Activated CD4-positive, alpha-beta T cell treated with anti-CD3 and anti-CD28 coated beads for 4 hours (primary cell): ENCODE measurements at places on chromosomes 7 and 10.
A peak's percentile ranks its signal among the peaks of the same experiment; 100 is the strongest.

- DNase-seq: no peak
Measured at GRCh38 chr7:142885311-142886230, at the start of gene TRPV6. Gene TRPV6, minus strand, starts transcription at chr7:142885745.

DNA sequence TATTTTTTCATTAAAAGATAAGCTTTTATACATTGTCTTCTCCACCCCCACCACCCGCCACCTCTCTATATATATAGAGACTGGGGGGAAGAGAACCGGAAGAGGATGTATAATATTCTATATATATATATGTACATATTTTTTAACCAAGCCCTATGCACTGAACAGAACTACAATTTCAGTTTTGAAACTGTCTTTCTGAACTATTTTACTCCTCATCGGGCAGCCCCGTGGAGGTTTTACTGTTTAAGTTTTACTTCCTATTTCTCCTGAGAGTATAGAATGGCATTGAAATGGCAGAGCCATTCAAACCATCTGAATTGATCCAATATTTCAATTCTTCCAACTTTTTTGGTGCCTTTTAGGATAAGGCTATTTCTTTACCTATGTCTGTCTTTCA, 1047.1 kb downstream of the NRG3 start:
- no peak for DNase-seq

GRCh38 chr10:4686644-4686996, 139.4 kb upstream of the AKR1E2 start:
- DNase-seq: peak; percentile 7

- DNase-seq: no peak
Measured at GRCh38 chr10:35037104-35037503, 53.0 kb downstream of the CUL2 start.

- peak; percentile 21 for DNase-seq
Measured at GRCh38 chr7:130732980-130733930, 752 bp downstream of the KLF14 start.

GRCh38 chr7:15863951-15864625, 177.6 kb upstream of the MEOX2 start:
- no peak for DNase-seq

GRCh38 chr10:19713800-19714525, 102.3 kb upstream of the PLXDC2 start:
- DNase-seq: no peak

- no peak for DNase-seq
Measured at GRCh38 chr7:1673581-1674118, 3.6 kb downstream of the ELFN1 start.

- no peak for DNase-seq
Measured at GRCh38 chr10:21978191-21978862, 25.2 kb downstream of the DNAJC1 start.

DNA sequence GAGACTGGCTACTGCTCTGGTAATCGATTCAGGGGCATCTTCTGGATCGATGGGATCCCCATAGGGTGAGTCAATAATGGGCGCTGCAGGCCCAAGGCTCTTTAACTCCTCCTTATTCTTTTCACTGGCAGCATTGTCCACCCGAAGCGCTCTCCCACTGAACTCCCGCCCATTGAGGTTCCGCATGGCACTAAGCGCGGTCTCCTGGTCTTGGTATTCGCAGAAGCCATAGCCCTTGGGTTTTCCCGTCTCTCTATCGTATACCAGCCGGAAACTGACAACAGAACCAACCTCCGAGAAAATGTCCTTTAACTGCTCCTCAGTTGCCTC, 285 bp downstream of the CSTF2T start:
- DNase-seq: no peak

DNA sequence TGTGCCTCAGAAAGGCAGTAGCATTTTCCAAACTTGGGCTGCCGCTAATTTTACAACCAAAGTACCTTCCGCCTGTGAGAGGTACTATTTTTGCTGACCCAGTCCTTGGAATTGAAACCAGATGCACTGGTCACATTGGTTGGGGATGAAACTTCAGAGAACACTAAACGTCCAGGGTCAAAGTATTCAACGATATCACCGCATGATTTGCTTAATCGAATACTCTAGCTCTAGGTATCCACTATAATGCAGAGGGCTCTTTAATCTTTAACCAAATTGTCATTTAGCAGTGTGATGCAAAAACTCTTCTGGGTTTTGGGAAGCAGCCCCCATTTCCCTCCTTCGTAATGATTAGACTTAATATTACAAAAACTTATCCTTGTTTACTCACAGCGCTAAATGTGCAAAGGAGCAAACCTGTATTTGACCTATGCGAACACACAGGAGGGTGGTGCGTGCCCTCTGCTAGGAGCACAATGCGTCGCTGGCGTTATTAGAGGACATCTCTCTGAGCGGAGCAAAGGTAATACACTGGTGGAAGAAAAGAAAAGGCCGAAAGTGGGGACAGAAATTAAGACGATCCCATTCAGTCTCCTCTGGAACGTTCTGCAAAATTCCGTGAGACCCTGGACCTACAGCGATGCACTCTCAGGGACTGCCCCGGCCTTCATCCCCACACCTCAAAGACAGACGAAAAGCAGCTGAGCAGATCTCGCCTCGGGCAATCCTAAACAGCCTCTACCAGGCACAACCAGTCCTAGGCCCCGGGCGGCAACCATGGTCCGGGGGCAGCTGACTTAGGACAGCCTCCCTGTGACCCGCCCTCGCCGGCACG, 916 bp upstream of the EEPD1 start:
- DNase-seq: no peak

GRCh38 chr7:47035522-47035921, 546.4 kb downstream of the TNS3 start:
- DNase-seq: no peak

DNA sequence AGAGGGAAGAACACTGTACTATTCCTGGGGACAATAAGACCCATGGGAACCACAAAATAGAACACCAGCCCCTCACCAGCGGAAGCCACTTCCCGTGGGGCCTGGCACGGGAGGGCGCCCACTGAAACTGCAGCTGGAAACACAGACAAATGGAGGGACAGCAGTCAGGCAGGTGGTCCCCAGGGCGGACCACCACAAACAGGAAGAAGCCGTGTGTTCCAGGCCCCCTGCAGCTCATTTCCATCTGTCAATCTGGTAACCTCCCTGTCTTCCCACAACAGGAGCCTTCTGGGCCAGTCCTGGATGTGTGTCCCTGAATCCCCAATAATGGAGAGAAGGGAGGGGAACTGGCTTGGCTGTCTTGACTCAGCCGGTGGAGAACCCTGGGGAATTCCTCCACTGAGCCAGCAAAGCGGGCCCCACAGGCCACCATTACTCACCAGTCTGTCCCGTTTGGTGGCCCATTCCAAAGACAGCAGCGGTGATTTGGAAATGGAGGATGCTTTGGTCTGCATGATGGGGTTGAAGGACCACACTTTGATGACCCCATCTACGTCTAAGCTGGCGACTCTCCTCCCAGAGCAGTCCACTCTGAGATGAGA, 16.7 kb downstream of the WDR91 start:
- no peak for DNase-seq

DNA sequence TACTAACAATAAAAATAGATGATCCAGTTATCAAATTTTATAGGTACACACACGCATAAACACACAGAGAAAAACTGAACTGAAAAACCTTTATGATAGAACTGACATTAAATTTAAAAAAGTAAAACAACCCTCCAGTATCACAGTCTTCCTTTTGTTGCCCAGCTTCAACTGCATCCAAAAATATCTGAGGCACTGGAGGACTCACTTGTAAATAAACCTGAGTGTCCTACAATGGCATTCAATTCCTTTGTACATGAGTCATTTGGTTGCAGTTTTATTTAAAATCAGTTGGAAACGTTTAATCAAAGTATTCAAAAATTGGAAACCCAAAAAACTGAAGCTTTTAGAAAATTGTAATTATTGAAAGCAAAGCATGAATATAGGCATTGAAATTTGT, 265.2 kb upstream of the CSTF2T start:
- DNase-seq: no peak

GRCh38 chr10:51031950-51032349, 42.3 kb upstream of the PRKG1 start:
- DNase-seq: no peak

DNA sequence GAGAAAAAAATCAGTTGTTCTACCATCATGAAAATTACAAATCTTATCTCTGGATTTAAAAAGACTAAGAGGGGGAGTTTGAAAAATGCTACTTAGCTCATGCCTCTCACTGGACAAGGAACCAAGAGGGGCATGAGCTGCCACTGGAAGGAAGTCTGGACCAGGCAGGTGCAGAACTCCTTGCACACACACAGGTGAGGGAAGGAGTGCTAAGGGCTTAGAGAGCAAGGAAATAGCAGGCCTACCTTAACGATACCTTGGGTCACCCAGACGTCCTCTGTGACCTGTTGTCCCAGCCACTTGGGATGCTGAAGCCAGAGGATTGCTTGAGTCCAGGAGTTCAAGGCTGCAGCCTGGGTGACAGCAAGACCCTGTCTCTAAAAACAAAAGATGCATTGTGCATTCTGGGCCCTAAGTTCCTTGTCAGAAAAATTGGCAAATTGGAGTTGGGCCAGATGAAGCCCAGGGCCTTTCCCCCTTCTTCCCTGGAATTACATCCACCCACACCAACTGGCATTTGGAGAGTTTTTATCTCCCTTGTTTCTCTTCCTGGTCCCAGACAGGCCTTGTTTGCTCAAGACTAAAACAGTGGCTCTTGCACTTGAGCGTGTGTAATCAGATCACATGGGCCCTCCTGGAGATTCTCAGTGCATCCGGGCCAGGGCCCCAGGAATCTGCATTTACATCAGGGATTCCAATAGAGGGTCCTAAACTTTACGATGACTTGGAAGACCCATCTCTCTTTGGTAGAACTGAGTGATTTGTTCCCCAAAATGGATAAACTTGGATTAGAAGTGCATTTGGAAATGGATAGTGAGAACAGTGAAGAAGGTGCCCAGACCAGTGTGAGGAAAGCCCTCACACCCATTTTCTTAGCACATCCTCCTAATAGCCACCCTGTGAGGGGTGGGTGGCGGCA, 3.0 kb downstream of the DDIT4 start:
- DNase-seq: no peak

DNA sequence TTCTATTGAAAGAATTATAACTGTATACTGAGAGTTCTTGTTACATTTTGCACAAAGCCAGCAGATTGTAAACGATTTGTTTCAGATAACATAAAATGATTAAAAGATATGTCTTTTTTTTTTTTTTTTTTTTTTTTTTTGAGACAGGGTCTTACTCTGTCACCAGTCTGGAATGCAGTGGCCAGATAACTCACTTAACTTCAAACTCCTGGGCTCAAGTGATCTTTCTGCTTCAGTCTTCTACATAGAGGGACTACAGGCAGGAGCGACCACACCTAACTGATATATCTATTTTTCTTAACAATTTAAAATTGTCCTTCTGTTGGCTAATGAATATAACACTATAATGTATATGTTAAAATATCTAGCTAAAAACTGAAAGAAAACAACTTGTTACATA, 317.3 kb upstream of the CACNA2D1 start:
- no peak for DNase-seq

GRCh38 chr7:17710312-17710711, 230.0 kb downstream of the SNX13 start:
- no peak for DNase-seq

GRCh38 chr10:77463499-77463898, 174.1 kb downstream of the KCNMA1 start:
- DNase-seq: no peak

GRCh38 chr10:112687647-112688046, 240.6 kb downstream of the VTI1A start:
- no peak for DNase-seq

- DNase-seq: no peak
Measured at GRCh38 chr7:108627476-108628051, 57.9 kb downstream of the DNAJB9 start.

- no peak for DNase-seq
Measured at GRCh38 chr10:77072361-77072835, 565.2 kb downstream of the KCNMA1 start.

- DNase-seq: no peak
Measured at GRCh38 chr7:117478836-117479224, 995 bp upstream of the CFTR start.

GRCh38 chr10:127532659-127533058, 16.4 kb upstream of the NPS start:
- no peak for DNase-seq

DNA sequence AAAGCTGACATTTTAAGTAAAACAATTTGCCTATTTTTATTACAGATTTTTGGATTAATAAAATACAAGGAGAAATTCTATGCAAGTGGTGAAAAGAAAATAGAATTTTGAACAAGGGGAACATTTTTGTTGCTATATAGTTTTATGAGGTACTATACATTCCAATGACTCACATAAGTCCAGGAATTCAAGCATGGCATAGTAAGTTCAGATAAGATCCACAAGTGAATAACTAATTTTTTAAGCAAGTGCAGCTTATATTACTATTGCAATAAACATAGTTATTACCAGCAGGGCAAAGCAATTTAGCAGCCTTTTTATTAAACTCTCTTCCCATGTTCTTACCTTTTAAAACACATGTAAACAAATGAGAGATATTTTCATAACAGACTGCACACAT, 1123.5 kb upstream of the LRRN3 start:
- no peak for DNase-seq

GRCh38 chr10:62457598-62457997, 83.4 kb downstream of the ZNF365 start:
- no peak for DNase-seq

DNA sequence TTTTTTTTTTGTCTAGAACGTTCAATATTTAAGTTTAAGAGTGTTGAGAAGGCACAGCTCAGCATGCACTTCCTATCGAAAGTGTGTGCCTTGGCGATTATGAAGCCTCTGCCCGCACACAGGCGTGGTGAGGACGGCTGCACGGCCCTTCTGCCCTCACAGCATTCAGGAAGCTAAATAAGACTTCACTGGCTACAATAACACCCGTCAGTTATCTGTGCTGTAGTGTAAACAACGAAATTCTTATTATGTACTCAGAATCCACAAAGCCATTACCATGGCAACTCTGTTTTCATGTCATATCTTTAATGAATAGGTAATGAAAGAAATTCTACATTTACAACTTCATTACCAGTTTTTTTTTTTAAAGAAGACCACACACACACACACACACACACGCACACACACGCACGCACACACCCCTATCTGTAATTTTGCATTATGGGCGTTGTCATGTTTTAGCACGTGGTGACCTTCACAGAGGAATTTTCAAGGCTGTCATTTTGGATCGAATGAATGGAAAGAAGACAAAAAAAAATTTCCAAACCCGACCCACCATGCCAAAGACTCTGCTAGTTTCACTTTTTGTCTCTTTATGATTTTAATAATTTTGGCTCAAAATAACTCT, 254.8 kb upstream of the CTBP2 start:
- no peak for DNase-seq

- DNase-seq: no peak
Measured at GRCh38 chr10:75371010-75371409, 30.6 kb downstream of the ZNF503 start.

GRCh38 chr7:47461161-47461560, 120.8 kb downstream of the TNS3 start:
- no peak for DNase-seq

GRCh38 chr7:8131694-8132605, 130.0 kb downstream of the ICA1 start:
- no peak for DNase-seq

- DNase-seq: no peak
Measured at GRCh38 chr7:6167587-6168476, 104.6 kb downstream of the CYTH3 start.

- no peak for DNase-seq
Measured at GRCh38 chr10:118045158-118045836, 1.4 kb downstream of the RAB11FIP2 start.

GRCh38 chr7:29557954-29558353, 5.7 kb upstream of the PRR15 start:
- no peak for DNase-seq
